ENCODE measurements at places on chromosomes 13 and 19. TPM values are rescaled to one million over a fixed set of nuclear protein-coding genes. Genes with fewer than 3 reads are reported as not detected.

GRCh38 chr13:106213028-106213757 lies 322.3 kb downstream of the EFNB2 start:
- no peak for DNase-seq

- DNase-seq, result no peak
Measured at GRCh38 chr13:110044551-110045111, 258.2 kb upstream of the IRS2 start.

GRCh38 chr13:47672245-47673008 lies 328.6 kb downstream of the SUCLA2 start:
- no peak for DNase-seq

GRCh38 chr13:60753641-60754040 lies 356.6 kb downstream of the TDRD3 start:
- no peak for DNase-seq

DNA sequence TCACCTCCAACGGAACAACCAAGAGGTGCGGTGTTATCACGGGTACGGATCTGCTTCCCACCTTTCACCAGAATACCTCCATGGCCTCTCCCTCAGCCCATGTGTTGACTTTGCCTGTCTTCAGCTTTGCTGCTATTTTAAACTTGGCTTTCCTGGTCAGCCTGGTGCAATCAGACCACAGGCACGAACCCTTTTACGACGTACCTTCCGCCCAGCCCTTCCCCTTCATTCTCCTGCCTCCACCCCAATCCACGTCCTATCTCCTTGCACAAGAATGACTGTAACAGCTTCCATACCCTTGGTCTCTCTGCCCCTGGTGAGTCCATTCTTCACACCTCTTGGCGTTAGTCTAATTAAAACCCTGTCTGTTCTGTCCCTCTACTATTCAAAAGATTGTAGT lies 431.7 kb downstream of the EFNB2 start:
- no peak for DNase-seq

GRCh38 chr19:8069096-8069973 lies 16.8 kb downstream of the CCL25 start:
- DNase-seq, result no peak

DNA sequence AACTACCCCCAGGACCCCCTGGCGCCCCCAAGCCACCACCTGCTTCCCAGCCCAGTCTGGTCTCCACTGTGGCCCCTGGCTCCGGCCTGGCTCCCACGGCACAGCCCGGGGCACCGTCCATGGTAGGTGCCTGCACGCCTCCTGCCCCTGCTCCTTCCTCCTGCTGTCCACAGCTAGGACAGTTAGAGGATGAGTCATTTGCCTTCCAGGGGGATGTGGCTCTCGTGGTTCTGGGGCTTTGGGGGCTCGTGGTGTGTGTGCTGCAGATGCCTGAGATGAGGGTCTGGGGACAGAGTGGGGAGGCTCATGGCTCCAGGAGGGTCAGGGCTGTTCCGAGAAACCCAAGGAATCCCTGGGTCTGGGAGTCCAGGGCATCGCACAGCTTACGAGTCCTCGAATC lies 12.7 kb downstream of the MED25 start:
- no peak for DNase-seq

Gene AMH
- total RNA-seq, result 5.9 TPM

GRCh38 chr13:74037762-74038161 lies 96.4 kb downstream of the KLF12 start:
- no peak for DNase-seq

Gene FARP1
- 0.26 TPM for total RNA-seq

- no peak for DNase-seq
Measured at GRCh38 chr19:814152-815078, 7.3 kb downstream of the PLPPR3 start.

Gene DPF1
- total RNA-seq, result 1.1 TPM

Data from CD8-positive, alpha-beta memory T cell (primary cell).